ENCODE measurements at places on chromosomes 6 and 20.

DNA sequence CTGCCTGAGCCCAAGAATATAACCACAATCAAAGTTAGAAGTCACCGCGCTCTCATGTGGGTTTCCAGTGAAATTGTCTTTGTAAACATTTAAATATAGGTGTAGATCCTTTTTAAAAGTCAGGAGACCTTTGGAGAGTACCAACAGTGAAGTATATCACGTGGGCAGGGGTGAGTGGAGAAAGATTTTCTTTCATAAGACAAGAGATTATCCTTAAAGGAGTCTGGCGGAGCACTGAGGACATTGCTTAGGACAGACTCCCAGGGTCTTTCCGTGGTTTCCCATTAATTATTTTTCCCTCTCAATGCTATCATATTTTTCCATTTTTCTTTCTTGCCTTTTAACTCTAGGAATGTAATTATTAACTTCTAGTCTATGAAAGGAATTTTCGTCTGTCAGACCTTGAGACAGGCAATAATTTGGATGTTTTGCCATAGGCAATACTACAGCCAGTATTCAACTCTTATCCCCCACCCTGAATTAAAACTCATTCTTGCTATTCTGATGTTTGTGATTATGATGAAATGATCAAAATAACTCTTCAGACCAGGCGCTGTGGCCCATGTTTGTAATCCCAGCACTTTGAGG is 31.4 kb downstream of the DCBLD1 start:
- H3K36me3 ChIP-seq = peaks cover 19% of the 10 kb centered on the region
- H3K4me1 ChIP-seq = peaks cover 63% of the 10 kb centered on the region
- H3K27ac ChIP-seq = peak overlapping the region; percentile 86
- no peak overlapping the region for H3K4me3 ChIP-seq
- no peaks in the 10 kb centered on the region for H3K27me3 ChIP-seq

GRCh38 chr20:16622501-16622900 is 49.3 kb upstream of the KIF16B start:
- no peak for DNase-seq
- peak overlapping the region; percentile 88 for H3K27ac ChIP-seq
- H3K4me1 ChIP-seq = peaks cover 16% of the 10 kb centered on the region
- peaks cover 5% of the 10 kb centered on the region for H3K36me3 ChIP-seq
- no peaks in the 10 kb centered on the region for H3K27me3 ChIP-seq
- H3K4me3 ChIP-seq = no peak overlapping the region

- peaks cover 72% of the 10 kb centered on the region for H3K27me3 ChIP-seq
- no peak overlapping the region for H3K4me3 ChIP-seq
- H3K36me3 ChIP-seq = no peaks in the 10 kb centered on the region
- DNase-seq = no peak
Observed at GRCh38 chr6:109984410-109984809, 6.3 kb downstream of the GPR6 start.

- peak within 1 kb of the TSS; percentile 76 for H3K4me3 ChIP-seq
- peak; percentile 75 for DNase-seq
- H3K27me3 ChIP-seq = no peaks in the 10 kb centered on the region
- H3K36me3 ChIP-seq = peaks cover 17% of the 10 kb centered on the region
- H3K27ac ChIP-seq = peak within 1 kb of the TSS; percentile 94
- H3K4me1 ChIP-seq = peaks cover 8% of the 10 kb centered on the region
Observed at GRCh38 chr20:45911486-45912343, at the start of gene PLTP. TSS of gene PLTP (minus strand) at chr20:45912155. CDS start at chr20:45911452, 703 bp downstream.

- DNase-seq = no peak
- no peaks in the 10 kb centered on the region for H3K36me3 ChIP-seq
- peaks cover 9% of the 10 kb centered on the region for H3K4me1 ChIP-seq
- no peak overlapping the region for H3K4me3 ChIP-seq
- no peak overlapping the region for H3K27ac ChIP-seq
Observed at GRCh38 chr6:131130554-131130940, 4.7 kb upstream of the AKAP7 start.

GRCh38 chr20:18984238-18985200 is 170.9 kb downstream of the SCP2D1 start:
- H3K4me3 ChIP-seq = no peak overlapping the region
- H3K36me3 ChIP-seq = no peaks in the 10 kb centered on the region
- H3K27ac ChIP-seq = no peak overlapping the region

DNA sequence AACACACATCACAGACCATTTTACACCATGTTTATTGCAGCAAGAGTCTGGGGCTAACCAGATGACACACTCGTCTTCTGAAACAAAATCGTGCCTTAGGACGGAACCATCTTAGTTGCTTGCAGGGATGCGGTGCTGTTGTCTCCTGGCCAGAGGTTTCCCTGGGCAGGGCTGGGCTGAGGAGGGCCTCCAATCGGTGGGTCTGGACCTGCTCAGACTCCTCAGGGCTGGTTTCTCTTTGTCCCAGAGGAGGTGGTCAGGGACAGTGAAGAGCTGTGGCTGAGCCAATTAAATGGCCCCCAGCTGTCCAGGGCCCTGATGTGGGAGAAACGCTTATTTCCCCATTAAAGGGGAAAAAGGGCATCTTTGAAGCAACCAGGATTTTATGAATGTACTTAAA is 117.6 kb downstream of the SLC24A3 start:
- H3K36me3 ChIP-seq = no peaks in the 10 kb centered on the region
- H3K27ac ChIP-seq = no peak overlapping the region
- DNase-seq = no peak
- no peak overlapping the region for H3K4me3 ChIP-seq
- no peaks in the 10 kb centered on the region for H3K4me1 ChIP-seq
- peaks cover 36% of the 10 kb centered on the region for H3K27me3 ChIP-seq

- peaks cover 2% of the 10 kb centered on the region for H3K4me1 ChIP-seq
- peaks cover 12% of the 10 kb centered on the region for H3K36me3 ChIP-seq
- H3K4me3 ChIP-seq = no peak overlapping the region
- no peak overlapping the region for H3K27ac ChIP-seq
Observed at GRCh38 chr6:39102821-39103136, 12.2 kb downstream of the SAYSD1 start.

DNA sequence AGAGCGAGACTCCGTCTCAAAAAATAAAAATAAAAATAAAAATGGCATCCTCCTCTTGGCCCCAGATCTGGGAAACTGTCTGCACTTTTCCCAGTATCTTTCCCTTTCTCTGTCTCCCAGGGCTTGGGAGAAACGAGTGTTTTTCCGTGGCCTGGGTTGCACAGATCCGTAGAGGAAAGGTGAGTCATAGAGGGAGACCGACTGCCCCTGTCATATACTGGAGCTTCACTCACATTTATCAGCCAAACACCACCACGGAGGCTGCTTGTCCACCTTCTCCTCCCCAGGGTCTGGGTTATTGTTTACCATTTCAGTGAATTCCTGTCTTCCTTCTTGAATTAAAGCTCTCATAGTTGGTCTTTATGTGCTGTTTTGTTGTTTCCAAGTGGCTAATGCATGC is 31.9 kb upstream of the EIF2S2 start:
- no peak overlapping the region for H3K4me3 ChIP-seq
- peaks cover 2% of the 10 kb centered on the region for H3K27me3 ChIP-seq
- H3K27ac ChIP-seq = peak overlapping the region; percentile 32
- no peaks in the 10 kb centered on the region for H3K36me3 ChIP-seq
- no peak for DNase-seq

DNA sequence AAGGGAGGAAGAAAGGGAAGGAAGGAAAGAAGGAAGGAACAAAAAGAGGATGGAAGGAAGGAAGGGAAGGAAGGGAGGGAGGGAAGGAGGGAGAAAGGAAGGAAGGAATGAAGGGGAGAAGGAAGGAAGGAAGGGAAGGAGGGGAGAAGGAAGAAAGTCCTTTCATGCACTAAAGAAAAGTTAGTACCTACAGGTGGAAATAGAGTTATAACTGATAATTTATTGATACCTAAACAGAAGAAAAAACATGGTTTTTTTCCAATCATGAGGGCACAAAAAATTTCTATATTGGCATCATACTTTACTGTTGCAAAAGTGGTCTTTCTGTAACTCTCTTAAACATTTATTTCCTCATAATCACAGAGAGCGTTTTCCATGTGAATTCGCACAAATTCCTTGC is 659.4 kb downstream of the MAFB start:
- no peaks in the 10 kb centered on the region for H3K36me3 ChIP-seq
- H3K27ac ChIP-seq = no peak overlapping the region
- no peaks in the 10 kb centered on the region for H3K4me1 ChIP-seq
- no peak overlapping the region for H3K4me3 ChIP-seq
- H3K27me3 ChIP-seq = peaks cover 2% of the 10 kb centered on the region

DNA sequence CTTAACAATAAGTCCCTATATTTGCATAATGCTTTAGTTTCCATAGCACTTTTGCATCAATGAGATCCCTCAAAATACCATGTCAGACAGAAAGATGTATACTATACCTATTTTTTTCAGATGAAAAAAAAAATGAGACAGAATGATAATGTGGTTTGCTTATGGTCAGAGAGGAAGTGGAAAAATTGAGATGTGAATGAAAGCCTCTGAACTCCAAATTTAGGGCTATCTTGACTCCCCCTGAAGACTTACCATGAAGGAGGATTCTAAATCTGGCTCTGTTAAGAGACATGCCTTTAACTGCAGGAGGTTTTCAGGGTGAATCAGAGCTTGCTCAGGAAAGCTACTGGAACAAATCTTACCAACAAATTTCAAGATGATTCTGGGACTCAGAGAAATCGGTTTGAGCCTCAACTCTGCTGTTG is 176.2 kb downstream of the ISM1 start:
- H3K36me3 ChIP-seq = peaks cover under 1% of the 10 kb centered on the region
- H3K4me3 ChIP-seq = no peak overlapping the region
- H3K27me3 ChIP-seq = no peaks in the 10 kb centered on the region

- peaks cover 6% of the 10 kb centered on the region for H3K4me1 ChIP-seq
- H3K27me3 ChIP-seq = no peaks in the 10 kb centered on the region
- peaks cover 23% of the 10 kb centered on the region for H3K36me3 ChIP-seq
- no peak overlapping the region for H3K4me3 ChIP-seq
- no peak for DNase-seq
- H3K27ac ChIP-seq = no peak overlapping the region
Observed at GRCh38 chr20:51008718-51009117, 14.2 kb downstream of the KCNG1 start.

DNA sequence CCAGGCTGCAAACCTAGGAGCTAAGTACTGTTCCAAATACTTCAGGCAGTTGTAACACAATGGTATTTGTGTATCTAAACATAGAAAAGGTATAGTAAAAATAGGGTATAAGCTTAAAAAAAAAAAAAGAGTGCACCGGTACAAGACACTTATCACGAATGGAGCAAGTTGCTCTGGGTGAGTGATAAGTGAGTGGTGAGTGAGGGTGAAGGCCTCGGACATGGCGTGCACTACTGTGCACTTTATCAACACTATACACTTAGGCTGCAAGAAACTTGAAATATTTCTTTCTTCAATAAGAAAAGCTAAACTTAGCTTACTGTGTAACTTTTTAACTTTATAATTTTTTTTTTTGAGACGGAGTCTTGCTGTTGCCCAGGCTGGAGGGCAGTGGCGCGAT is 159.5 kb upstream of the PDE10A start:
- H3K27me3 ChIP-seq = peaks cover 46% of the 10 kb centered on the region
- no peaks in the 10 kb centered on the region for H3K36me3 ChIP-seq
- no peaks in the 10 kb centered on the region for H3K4me1 ChIP-seq
- H3K27ac ChIP-seq = no peak overlapping the region
- DNase-seq = no peak

DNA sequence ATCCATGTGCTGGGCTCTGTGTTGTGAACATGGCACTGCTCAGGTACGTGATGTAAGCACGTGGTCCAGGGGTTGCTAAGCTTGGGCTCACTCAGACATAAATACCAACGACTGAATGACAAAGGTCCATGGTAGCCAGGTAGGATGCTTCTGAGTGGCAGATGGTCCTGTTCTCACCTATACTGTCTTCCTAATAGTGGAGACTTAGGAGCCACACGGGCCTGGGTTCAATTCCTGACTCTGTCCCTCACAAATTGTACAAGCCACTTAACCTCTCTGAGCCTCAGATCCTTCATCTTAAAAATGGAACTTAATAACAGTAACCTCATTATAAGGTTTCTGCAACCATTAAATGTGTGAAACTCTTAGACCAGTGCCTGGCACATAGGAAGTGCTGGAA is 6.8 kb downstream of the GCM2 start:
- peaks cover 26% of the 10 kb centered on the region for H3K27me3 ChIP-seq
- peaks cover 5% of the 10 kb centered on the region for H3K4me1 ChIP-seq
- H3K4me3 ChIP-seq = no peak overlapping the region
- no peaks in the 10 kb centered on the region for H3K36me3 ChIP-seq

DNA sequence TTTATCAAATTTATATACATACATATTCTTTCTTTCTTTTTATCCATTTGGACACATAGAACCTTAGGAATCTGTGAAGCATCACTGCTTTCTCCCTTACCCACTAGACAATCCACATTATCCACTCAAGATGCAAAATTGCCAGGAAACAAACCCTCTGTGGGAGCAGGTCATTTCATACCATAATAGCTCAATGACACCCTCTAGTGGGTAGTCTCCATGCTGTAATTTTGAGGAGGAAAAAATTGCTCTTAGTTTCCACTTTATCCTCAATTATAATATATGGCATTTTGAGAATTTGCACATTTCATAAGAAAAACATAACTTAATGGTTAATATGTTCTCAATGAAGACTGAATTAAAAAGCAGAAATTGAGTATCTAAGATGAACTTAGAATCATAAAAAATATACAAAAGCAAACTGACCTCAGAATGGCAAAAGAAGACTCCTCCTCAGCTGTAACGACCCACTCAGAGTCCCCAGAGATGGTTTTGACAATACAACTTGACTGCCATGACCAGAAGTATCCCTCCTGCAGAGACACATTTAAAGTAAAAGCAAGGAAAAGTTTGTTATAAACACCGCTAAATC is 164.1 kb downstream of the FRK start:
- H3K27ac ChIP-seq = no peak overlapping the region
- no peak for DNase-seq
- no peak overlapping the region for H3K4me3 ChIP-seq
- H3K27me3 ChIP-seq = peaks cover 2% of the 10 kb centered on the region

DNA sequence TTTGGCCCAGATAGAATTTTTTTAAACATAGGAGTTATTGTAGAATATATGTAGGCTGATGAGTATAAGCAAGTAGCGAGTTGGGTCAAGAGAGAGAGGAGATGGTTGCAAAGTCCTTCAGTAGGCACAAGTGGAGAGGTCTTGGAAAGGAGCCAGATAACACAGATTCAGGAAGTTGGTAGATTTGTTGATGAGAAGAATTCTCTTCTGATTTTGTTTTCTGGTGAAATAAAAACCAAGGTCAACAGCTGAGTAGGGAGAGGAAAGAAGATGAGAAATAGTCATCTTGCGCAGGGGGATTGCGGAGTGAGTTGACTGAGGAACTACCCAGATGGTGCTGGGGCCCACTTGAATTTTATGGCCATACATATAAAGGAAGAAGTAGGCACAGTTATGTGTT is 17.4 kb upstream of the CD83 start:
- H3K27me3 ChIP-seq = peaks cover 22% of the 10 kb centered on the region
- no peaks in the 10 kb centered on the region for H3K36me3 ChIP-seq
- DNase-seq = no peak
- no peaks in the 10 kb centered on the region for H3K4me1 ChIP-seq
- no peak overlapping the region for H3K4me3 ChIP-seq

GRCh38 chr6:117463762-117464665 is 18.5 kb upstream of the DCBLD1 start:
- H3K4me1 ChIP-seq = no peaks in the 10 kb centered on the region
- no peak for DNase-seq
- H3K27me3 ChIP-seq = peaks cover 2% of the 10 kb centered on the region

Data from mesothelial cell of epicardium (in vitro differentiated cells).